ENCODE measurements at places on chromosomes 4 and X.

DNA sequence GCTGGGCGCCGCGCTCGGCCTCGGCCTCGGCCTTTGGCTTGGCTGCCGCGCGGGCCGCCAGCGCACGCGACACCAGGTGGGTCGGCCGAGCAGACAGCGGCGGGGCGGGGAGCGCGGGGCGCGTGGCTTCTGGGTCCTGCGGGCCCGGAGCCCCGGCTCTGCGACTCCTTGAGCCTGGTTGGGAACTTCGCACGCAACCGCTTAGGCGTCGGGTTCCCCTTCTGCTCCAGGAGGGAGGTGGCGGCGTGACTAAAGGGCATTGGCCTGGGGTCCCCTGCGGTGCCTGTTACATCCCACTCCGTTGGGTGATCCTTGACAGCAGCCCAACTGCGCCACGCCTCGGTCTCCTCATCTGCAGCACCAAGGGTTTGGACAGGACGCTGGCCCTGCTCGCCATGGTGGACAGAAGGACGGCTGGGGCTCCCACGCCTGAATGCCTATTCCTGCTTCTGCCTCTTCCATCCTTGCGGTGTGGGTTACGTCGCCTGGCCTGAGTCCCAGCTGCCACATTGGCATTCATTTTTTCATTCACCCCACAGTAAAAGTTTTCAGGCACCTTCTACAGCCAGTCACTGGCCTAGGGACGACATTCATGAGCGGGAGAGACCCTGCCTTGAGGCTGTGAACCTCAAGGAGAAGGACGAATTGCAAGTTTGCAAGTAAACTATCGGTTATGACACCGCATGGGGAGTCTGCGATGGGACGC is 631 bp downstream of the EVC start:
- no peak for DNase-seq

DNA sequence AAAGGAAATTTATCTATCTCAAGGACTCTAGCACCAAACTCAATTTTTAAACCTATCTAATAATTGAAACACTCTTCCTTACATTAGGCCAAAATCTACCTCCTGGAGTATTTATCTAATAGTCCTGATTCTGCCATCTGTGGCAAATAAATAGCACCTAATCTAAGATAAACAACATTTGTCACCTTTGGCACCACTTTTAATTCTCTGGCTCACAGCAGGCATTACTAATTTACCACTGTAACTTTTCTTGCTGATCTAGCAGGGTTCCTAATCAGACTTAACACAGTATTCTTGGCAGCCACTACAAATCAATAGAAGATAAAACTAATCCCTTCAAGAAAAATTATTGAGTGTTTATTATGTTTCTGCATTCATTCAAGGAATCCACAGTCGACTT is 161.1 kb downstream of the KCTD8 start:
- DNase-seq = no peak

GRCh38 chrX:1725472-1725871 is 110.6 kb downstream of the ASMT start:
- peak; percentile 12 for DNase-seq

GRCh38 chr4:149465955-149466354 is 349.7 kb downstream of the IQCM start:
- DNase-seq = no peak

GRCh38 chrX:960821-961220 is 251.6 kb downstream of the CRLF2 start:
- DNase-seq = no peak

DNA sequence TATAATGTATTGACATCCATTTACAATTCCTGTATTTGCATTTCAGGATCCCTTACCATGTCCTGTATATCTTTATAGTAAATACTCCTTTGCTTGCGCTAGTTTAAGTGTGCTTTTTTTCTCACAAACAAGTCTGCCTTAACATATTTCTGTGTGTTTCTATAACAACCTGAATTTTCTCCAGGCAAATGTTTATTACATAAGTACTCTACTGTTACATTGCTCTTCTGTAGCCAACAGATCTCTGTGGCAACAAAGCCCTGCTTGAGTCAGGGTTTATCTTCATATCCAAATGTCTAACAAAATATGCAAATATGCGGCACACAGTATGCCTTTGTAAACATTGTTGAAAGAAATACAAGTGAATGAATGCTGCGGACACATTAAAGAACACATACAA is 625.5 kb downstream of the TLL1 start:
- no peak for DNase-seq

DNA sequence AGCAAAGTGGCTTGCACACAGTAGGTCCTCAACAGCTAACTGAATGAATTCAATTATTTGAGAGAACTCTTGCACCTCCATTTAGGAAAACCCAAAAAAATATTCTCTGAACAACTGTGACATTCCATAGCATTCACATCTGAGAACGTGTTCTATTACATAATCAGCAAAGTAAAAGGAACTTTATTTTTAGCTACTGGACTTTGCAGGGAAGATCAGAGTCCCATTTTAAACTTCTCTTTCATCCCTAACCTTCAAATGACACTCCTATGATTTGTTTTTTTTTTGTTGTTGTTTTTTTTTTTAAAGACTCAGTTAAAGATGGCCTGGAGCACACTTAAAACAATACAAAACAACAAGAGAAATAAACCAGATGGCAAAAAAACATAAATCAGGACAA is 30.9 kb downstream of the RAI2 start:
- no peak for DNase-seq

DNA sequence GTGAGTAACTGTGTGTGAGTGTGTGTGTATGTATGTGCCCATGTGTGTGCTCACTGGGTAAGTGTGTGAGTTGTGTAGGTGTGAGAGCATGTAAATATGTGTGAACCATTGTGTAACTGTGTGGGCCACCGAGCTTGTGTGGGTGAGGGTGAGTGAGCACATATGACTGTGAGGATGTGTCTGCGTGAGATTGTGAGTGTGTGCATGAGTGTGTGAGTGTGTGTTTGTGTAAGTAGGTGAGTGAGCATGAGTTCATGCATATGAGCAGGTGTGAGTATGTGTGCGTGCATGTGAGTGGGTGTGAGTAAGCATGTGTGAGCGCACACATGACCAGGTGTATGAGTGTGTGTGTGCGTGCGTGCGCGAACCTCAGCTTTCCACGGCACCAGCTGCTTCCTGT is 1.4 kb upstream of the ATP2B3 start:
- no peak for DNase-seq

DNA sequence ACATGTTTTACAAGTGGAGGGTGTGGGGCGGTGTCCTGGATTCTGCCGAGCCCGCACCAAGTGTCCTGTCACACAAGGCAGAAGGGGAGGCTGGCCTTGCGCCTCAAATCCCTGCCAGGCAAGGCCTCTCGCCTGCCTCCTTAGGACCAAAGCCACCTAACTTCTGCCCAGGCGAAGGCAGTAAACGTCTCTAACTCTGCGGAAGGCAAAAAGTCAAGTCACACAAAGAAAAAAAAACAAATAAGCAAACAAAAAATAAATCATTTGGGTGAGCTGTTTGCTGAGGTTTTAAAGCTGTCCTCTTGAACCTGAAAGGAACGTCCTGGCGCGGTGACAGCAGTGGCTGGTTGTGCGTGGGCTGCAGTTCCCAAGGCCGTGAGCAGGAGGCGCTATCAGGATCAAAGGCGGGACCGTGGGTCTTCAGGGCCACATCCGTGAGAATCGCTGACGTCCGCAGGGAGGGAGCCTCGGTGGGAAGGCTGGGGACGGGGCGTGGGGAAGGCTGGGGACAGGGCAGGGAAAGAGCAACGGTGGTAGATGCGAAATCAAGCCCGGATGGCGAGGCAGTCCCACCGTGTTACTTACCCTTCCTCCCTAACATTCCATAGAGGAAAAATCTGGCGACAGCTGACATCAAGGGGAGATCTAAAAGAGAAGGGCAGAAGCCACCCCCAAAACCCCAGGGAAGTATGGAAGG is 99.1 kb downstream of the TRAPPC11 start:
- no peak for DNase-seq

- DNase-seq = peak; percentile 79
These were observed at the start of gene TEC for GRCh38 chr4:48268956-48269860. Gene TEC, minus strand, starts transcription at chr4:48269838. Its CDS starts 41,224 bp downstream, at chr4:48228614.

GRCh38 chrX:105126201-105126600 is 94.3 kb downstream of the TEX13A start:
- no peak for DNase-seq

DNA sequence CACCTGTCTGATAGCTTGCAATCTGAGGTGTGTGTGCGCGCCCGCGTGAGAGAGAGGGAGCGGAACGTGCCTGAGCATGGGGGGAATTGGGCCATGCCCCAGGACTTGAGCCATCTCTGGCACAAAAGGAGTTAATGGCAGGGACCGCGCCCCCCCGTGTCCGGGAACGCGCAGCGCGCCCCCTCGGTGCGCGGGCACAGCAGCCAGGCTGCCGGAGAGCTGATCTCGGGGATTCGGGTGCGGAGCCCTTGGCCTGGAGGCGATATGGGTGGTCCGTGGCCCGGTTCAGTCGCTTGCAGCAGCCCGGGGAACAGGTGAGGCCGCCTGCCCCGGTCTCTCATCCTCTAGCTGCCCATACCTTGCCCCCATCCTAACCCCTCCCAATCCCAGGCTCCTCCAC is at the start of gene NLGN3:
NLGN3 (plus strand) TSS at position 191 of the 400 bp plus-strand sequence. CDS start 2,909 bp downstream, outside the sequence.
- DNase-seq = no peak

- DNase-seq = no peak
These were observed 18.1 kb upstream of the FAM241A start for GRCh38 chr4:112127048-112127637.

GRCh38 chr4:183191630-183192029 is 92.6 kb downstream of the WWC2 start:
- no peak for DNase-seq

DNA sequence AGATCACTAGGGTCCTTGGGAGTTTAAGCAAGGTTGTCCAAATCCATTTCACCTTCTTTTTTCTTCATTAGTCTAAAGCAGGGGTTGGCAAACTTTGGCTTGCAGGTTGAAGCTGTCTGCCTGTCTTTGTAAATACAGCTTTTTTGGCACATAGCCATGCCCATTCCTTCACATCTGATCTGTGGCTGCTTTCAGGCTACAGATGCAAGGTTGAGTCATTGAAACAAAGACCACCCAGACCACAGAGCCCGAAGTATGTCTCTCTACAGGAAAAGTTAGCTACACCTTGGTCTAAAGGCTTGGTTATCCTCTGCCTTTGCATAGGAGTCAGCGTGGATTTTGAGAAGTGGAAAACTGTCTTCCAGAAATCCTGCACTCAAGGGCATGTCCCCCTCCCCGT is 238.1 kb upstream of the STS start:
- no peak for DNase-seq

- no peak for DNase-seq
These were observed 22.0 kb upstream of the TMPRSS11B start for GRCh38 chr4:68267433-68267944.

DNA sequence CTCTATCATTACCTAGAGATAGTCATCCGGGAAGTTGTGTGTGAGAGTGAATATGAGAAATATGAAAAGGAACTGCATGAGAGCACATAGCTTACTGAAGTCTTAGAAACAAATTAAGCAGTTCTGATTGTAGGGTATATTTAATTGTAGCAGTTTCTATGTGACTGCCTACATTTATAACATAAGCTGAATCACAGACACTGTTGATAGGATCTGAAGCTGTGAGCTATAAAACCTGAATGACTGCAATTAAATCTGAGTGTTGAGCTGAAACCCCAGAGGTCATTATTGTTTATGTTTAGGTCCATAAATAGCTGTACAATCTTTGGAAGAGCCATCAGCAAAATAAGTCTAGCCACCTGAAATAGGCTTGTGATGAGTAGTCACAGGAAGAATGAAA is 210.1 kb upstream of the CXCL13 start:
- DNase-seq = no peak

DNA sequence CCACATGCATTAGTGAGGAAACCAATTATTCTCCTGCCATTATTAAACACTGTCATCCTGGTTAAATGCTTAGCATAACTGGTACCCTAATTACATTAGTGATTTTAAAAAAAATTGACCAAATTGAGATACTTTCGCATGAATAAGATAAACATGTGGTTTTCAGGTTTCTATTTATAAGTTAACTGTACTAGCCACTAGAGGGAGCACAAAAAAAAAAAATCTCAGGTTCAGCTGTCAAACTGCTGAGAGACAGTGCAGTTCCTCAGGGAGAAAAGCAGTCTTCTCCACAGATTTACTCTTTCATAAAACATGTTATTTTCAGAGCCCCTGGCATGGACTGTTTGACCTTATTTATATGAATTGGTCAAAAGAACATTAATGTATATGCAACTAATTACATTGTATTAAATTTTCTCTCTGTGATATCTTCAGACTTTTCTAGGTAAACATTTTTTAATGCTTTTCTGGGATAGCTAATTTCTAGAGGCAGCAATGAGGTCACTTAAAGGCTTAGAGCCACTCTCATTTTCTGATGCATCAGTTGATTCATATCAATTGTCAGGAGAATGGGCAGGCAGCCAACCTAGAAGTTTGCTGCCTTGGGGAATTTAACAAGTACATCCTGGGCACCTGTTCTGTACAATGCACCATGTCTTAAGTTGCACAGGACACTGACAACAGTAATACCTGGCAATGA is 167.5 kb downstream of the CDS1 start:
- no peak for DNase-seq

- DNase-seq = no peak
These were observed 250.7 kb downstream of the THOC2 start for GRCh38 chrX:123481913-123482851.

DNA sequence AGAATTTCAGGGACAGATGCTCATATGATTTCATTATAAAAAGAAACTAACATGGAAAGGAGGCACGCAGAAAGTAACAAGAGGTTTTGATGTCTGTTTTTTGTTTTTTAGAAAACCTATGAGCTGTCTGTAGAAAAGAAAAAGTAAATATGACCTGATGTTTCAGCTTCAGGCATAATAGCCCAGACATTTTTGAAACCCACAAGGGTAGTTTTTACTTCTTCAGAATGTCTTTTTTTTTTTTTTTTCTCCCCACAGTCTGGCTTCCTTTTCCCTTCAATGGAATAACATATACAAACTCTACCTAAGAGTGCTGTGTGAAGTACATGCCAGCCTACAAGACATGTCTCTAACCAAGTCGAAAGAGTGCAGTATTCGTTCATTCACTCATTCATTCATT is 18.3 kb upstream of the STX18 start:
- no peak for DNase-seq

GRCh38 chr4:87849612-87850011 is 16.8 kb downstream of the MEPE start:
- DNase-seq = no peak

GRCh38 chrX:42102586-42103282 is 179.4 kb upstream of the CASK start:
- DNase-seq = no peak

- DNase-seq = no peak
These were observed 3.4 kb upstream of the CYBB start for GRCh38 chrX:37776283-37776986.

DNA sequence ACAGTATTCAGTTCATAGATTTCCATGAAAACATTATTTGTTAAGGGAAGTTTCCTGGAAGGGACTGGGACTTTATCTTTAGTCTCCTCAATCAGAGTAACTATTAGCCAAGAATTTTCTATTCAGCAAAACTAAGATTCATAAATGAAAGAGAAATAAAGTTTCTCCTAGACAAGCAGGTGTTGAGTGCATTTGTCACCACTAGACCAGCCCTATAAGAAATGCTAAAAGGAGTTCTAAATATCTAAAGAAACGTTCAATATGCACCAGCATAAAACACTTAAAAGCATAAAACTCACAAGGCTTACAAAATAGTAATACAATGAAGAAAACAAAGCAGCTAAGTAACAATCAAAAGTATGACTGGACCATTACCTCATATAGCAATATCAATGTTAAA is 423.0 kb downstream of the TECRL start:
- no peak for DNase-seq
